Caudate nucleus (tissue), 63 donors: ENCODE measurements at places on chromosomes 5 and 9.

- no peak for DNase-seq
These were observed 460.8 kb downstream of the DMAC1 start for GRCh38 chr9:7338586-7339281.

DNA sequence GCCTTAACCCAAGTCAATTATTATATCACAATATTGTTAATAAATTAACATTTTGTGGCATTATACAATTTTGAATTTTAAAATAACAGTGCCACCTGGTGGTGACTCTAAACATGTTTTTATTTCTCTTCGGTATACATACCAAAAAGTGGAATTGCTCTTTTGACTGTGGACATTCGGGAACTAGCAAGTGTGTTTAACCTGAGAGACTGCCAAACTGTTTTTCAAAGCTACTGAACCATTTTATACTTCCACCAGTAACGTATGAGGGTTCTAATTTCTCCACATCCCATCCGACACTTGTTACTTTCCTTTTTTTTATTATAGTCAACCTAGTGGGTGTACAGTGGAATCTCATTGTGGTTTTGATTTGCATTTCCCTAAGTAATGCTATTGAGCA is 18.3 kb upstream of the HSDL2 start:
- no peak for DNase-seq

GRCh38 chr5:150361301-150361700 is 3.8 kb downstream of the TCOF1 start:
- no peak for DNase-seq

GRCh38 chr9:134657666-134658377 is 16.2 kb downstream of the COL5A1 start:
- no peak for DNase-seq

DNA sequence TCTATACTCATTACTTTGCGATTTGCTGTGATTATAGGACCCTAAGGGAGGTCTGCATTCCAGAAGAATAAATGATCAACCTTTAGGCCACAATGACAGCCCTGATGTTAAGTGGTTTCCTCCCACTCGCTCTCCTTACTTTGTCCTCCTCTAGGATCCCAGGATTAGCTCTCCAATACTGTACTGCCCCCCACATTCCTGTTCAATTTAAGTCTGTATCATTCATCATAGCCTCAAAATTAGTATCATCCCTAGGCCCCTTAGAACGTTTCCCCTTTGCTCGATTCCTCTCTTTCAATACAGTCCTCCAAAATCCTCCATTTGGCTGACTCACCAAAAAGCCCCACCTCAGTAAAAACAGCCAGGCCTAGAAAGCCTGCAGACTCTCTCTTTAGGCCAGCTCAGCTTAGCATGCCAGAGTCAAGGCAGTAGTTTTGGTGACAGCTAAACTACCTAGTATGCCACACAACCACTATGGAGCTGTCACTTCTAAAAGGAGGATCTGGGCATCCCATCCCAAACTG is 24.4 kb downstream of the RNF145 start:
- no peak for DNase-seq

DNA sequence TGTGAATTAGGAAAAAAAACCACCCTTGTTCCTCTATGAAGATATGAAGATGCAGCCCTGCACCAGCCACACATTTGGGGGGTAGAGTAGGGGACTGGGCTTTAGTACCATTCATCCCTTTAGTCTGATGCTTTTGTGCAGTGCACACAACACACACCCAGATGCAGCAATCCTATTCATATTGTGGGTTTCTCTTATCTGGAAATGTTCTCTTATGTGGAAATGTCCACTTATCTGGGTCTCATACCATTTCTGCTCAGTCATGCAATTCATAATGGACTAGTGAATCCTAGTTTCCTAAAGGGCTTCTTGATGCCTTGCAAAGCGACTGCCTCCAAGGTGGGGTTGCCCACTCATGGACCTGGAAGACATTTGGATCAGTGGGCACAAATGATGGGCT is 47.8 kb downstream of the C9orf152 start:
- DNase-seq: no peak

GRCh38 chr5:79514391-79515105 is 614 bp upstream of the HOMER1 start:
- DNase-seq: peak; percentile 80

GRCh38 chr9:91240596-91241165 is 121.0 kb downstream of the AUH start:
- no peak for DNase-seq

DNA sequence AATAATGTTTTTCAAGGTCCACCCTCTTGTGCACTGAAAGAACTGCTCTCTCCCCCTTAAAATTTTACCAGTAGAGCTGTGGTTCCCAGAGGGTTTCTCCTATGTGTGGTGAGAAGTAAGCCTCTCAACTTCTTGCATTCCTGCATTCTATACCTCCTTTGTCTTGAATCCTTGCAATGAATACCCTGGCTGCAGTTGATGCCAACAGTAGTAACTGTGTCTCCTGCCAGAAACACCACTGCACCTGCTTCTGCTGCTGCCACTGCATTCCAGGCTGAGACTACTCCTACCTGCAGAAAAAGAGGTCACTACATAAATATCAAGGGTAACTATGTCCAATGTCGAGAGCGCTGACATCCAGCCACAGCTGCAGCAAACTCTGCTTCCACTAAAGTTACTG is 203.7 kb downstream of the TMEM167A start:
- DNase-seq: no peak

DNA sequence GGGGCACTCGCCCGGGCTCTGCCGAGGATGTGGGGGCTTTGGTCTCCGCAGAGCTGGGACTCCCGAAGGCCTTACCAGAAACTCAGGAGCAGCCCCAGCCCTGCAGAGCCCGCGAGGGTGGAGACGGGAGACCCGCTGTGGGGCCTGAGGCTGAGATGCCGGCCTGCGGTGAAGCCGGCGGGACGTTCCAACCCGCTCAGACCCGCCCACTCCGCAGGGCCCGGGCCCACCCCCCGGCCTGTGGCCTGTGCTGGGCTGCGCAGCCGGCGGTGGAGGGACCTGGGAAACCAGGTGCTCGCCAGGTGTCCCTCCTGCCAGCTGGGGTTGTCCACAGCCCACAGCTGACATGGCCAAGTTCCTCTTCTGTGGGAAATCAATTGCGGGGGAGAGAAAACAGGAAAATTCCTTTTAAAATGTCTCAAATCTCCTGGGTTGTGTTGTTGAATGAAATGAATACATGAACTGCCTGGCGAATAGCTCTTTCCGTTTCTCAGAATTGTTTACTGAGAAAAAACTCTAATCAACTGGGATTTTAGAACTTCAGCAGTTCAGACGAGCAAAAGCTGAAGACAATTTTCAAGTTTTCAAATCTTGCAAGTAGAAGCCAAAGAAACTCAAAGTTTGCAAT is 49.0 kb upstream of the IRX4 start:
- no peak for DNase-seq

DNA sequence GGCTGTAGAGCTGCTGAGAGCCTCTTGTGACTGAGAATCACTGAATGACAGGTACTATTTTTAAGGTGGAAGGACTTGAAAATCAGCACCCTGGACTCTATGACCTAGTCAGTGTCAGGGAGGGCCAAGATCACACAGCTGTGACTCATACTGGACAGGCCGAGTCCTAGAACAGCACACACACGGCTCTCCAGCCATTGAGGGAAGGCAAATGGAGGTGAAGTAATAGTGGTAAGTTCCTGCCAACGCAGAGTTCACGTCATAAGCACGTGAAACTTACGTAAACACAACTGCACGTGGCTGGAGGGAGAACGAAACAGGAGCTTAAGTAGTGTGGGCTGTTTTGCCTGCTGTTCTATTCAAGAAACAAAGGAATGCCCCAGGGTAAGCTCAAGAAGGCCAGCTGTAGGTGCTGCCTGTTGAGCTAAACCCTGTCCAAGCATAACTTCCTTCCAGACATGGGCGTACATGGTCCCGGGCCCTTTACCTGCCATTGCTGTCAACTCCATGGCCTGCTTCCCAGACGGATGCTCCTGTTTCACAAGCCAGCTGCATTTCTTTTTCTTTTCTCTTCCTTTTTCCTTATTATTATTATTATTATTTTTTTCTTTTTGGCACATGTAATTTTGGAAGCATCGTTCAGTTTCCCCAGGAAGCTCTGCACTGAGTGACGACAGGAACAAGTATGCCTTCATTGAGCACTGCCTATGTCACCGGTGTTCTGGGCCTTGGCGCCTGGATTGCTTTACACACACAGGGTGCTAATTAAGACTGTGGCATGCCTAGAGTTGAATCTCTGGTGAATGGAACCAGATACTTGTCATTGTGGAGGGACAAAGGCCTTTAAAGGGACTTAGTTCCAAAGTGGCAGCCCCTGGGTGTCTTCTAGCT is 10.2 kb upstream of the LCP2 start:
- DNase-seq: no peak

- no peak for DNase-seq
These were observed 8.4 kb downstream of the PDE6A start for GRCh38 chr5:149936044-149936699.

DNA sequence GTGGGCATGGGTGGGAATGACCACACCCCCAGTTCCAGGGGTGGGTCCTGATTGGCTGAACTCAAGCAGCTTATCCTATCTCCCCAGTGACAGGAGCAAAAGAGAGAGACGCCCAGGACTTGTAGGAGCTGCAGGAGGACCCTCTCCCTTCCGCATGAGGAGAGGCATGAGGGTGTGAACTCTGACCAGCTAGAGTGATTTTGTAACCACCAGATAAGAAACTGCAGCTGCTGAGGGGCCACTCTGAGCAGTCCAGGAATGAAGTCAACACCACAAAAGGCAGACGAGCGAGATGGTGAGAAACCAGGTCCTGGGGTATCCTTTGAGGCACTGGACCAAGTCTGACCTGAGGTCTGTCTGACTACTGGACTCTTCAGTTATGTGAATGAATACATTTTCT is 521.9 kb downstream of the BNC2 start:
- no peak for DNase-seq

DNA sequence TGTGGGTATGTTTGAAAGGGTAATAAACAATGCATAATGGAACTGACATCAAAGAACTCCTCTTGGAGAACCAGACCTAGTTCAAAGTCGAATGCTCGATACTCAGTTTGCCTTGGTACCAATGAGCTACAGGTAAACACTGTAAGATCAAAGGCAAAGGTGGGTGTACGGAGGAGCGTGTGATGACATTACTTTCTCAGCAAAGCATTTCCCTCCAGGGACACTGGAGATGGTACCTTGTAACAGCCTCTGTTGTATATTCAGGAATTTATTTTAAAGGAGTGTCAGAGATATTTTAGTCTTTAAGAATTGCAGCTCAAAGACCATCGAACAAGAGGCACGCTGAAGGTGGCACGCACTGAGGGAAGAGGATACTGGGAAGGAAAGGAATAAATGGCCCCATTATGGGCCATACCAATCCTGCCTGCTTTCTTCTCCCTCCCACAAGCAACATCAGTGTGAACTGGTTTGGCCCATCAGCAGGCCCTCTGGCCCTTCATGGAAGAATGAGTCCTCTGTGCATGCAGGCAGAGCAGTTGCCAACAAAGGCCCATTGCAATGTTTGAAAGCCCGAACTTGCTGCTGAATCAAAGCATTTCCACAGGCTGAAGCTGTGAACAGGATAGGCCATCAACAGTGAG is 410.2 kb downstream of the ACTL7B start:
- DNase-seq: peak; percentile 67

GRCh38 chr5:75214928-75215327 is 21.8 kb downstream of the ANKRD31 start:
- DNase-seq: no peak

- DNase-seq: no peak
These were observed 66.0 kb downstream of the RASEF start for GRCh38 chr9:82996941-82997340.

- DNase-seq: no peak
These were observed 582.4 kb upstream of the BRINP1 start for GRCh38 chr9:119951591-119951990.

DNA sequence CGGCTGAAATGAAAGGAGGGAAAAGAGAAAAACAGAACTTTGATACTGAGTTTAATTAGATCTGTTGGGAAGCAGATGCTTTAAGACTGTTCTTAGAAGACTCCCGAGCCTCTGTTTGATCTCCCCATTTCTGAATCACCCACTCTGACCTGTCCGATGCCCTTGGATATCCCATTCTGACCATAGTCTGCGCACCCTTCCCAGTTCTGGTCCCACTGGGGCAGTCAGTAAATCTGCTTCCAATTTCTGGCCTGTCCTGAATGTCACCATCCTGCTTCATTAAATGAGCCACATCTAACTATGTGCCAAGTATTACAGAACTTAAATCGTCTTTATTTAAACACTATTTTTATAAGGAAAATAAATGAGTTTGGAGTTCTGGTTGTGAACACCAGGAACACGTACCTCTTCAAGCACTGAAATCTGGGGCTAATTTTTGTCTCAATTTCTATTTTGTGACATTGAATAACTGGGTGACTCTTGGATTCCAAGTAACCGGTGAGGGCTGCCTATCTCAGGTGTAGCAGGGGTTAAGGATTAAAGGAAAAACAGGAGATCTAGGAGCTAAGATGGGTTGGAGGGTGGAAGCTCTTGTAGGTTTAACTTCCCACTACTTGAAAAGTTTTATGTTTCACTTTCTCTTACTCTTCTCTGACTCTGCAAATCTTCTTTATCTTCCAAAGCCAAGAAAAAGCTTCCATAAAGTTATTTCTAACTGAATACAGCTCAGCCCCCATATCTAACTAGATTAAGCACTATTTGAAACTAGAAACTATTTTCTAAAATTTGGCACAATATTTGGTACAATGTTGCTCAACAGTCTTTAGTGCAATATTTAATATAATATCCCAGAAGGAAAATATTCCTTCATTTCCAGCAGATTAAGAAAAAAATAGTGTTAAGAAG is 40.1 kb downstream of the ALDH1A1 start:
- no peak for DNase-seq

DNA sequence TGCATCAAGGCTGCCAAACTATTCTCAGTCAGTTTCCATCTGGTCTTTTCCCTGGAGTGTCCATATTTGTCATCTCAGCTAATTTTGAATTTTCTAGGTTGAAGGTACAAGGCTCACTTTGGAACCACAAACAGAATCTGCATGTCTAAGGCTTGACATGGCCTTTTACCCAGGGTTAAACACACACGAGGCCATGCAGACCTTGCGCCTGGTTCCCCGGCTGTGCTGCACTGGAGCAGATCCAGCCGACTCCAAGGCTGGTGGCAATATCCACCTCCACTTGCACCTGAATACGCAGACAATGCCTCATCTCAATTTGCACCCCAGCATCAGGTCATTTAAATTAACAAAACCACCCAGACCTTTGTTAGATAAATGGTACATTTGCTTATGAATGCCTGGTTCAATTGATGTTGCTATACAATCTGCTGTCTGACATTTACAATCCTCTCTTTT is 276.2 kb downstream of the HSPA4 start:
- DNase-seq: no peak

GRCh38 chr9:71793386-71794105 is 25.2 kb upstream of the CEMIP2 start:
- no peak for DNase-seq

- DNase-seq: no peak
These were observed 51.7 kb downstream of the ZNF366 start for GRCh38 chr5:72455476-72455875.

DNA sequence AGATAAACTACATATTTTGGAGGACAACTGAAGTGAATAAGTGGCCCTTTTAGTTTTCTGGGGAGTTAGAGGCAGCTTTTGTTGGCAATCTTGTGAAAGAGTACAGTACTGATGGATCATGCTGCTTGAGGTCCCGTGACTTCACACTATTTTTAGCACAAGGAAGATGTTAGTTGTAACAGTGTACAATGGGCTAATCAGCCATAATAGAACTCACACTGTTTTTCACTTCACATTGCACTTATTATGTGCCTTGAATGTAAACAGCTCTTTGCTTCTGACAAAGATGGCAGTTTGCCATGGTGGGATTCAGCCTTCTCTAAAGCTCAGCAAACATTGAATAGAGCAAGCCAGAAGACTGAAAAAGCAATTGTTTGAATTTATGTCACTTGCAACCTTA is 176.7 kb upstream of the ZNF608 start:
- DNase-seq: peak; percentile 28

- no peak for DNase-seq
These were observed 74.1 kb upstream of the BASP1 start for GRCh38 chr5:17143335-17143734.
